ENCODE measurements at places on chromosomes 3 and 15.

DNA sequence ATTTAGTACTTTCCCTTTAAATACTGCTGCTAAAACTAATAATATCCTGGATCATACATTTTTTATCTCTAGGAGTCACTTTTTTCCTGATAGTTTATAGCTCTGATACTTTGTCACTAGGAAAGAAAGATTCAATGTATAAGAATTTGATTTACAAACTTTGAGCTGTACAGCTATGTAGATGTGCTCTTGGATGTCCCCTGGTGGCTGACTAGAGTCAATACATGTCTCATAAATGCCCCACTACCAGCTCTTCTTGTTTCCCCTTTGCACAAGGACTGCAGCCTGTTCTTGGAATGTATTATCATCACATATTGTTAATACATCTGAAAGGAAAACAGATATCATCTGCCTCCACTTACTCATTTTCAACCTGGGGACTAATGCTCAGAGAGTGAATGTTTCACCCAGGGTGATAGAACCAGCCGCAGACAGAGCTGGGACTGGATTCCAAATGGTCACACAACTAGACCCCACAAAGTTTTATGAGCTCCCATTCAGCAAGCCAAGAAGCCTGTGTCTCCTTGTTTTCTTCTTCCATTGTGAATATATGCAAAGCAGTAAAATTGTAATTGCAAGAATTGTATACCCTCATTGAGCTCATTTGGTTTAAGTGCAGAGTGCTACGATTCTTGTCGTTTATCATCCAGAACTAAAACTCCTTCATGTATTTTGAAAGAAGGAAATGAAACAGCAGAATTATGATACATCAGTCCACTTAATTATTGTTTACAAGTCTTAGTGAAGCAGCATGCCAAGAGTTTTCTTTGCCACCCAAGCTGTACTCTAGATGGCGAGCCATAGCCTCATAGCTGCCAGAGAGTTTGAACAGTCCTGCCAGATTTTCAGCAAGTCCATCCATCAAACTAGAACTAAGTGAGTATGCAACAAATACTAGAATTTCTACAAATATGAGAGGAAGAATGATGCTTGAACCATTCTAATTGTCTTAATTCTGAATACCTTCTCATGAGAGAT is 261.6 kb upstream of the LMCD1 start:
- DNase-seq = peak; percentile 66

GRCh38 chr3:189624130-189624529 is 7.1 kb upstream of the TP63 start:
- no peak for DNase-seq

GRCh38 chr15:38398134-38398533 is 55.8 kb upstream of the FAM98B start:
- peak; percentile 100 for DNase-seq

GRCh38 chr3:12854565-12854964 is 13.2 kb upstream of the RPL32 start:
- no peak for DNase-seq

DNA sequence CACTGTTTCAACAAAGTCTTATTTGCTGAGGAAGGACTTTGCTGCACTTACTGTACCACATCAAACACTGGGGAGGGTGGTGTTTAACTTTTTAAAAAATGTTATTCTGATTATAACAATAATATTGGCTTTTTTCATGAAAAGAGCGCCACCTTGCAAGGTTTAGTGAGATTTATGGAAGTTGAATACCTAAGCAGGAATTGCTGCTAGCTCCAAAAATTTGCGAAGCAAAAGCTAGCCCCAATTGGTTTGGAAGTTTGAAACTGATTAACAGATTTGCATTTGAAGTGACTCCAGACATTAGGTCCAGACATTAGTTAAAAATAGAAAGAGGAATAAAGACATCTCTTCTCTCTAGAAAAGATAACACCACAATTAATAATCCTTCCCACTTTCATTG is 6.7 kb downstream of the ZIC1 start:
- no peak for DNase-seq

- no peak for DNase-seq
These were observed 18.9 kb downstream of the ADPGK start for GRCh38 chr15:72764656-72765055.

- no peak for DNase-seq
These were observed 849 bp downstream of the TRAK1 start for GRCh38 chr3:42092006-42092405.

DNA sequence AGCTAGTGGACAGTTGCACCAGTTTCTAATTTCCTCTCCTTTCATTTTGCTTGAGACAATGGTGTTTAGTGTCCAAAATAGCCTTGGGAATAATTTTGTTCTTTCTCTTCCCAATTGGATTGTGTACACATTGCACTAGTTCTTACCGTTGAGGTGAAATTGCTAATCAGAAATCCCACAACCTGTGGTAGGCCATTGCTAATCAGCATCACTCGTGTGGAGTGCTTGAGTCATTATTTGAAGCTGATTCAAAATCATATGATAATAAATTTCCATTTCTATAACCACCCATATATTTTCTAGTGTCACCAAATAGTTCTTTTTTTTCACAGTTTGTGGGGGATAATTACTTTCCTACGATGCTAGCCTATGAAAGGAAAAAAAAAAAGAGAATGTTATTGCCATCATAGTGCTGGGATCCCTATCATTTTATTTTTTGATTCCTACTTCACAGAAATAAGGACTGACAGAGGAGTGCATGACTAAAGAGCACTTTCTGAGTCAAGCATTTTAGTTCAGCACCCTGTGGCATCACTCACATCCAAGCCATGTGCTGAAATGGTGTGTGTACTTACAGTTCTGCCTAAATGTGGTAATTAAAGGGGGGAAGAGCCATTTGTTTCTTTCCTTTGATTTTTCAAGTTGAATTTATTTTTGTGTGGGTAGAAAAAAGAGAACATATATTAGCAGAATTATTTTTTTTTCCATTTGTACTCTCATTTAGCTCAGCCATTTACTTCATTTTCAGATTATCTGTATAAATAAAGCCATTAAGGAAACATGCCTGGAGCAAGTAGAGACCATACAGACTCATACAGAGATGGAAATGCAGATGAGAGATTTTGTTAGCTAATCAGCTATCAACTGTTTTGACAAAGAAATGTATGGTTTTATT is 108.0 kb upstream of the MEIS2 start:
- DNase-seq = no peak

DNA sequence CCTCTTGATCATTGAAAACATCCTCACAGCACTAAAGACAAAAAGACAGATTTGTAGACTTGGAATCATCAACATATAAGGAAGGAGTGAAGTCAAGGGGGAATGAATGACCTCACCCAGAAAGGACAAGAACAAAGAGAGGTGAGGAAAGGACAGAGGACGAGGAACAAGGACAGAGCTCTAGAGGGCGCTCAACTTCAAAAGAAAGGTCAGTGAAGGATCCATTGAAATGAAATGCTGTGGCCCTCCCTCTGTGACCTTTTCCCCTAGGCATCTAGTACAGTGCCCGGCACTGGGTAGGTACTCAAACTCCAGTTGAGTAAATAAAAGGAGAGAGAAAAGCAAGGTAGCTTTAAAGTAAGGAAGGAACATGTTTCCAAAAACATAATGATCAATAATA is 2.6 kb downstream of the ATP8B4 start:
- DNase-seq = peak; percentile 76

DNA sequence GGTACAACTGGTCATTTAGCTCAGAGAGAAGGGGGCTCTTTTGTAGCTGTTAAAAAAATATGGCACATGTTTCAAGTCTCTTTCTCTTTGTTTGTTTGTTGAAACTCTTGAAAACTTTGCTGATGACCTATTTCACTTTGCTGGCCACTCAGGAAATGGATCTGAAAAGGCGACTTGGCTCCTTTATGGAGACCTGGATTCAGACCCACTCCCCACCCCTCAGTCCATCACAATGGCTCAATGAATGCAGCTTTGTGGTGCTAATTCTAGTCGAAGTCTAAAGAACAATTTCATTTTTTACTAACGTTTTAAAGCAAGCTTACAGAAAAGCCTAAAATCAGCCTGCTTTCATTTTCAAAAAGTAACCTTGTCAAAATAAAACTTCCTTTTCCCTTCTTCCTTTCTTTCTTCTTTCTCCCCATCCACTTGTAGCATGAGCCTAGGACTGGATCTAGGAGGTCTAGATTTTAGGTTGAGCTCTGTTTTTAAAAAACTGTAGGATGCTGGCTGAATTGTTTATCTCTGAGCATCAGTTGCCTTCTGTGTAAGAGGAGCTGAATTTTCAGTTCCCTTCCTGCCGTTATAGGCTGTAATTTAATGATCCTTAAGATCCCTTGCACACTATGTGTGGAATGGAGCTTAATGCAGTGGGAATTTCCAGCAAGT is 165.5 kb upstream of the FEZF2 start:
- no peak for DNase-seq

- no peak for DNase-seq
These were observed 48.8 kb downstream of the WWTR1 start for GRCh38 chr3:149608987-149609386.

DNA sequence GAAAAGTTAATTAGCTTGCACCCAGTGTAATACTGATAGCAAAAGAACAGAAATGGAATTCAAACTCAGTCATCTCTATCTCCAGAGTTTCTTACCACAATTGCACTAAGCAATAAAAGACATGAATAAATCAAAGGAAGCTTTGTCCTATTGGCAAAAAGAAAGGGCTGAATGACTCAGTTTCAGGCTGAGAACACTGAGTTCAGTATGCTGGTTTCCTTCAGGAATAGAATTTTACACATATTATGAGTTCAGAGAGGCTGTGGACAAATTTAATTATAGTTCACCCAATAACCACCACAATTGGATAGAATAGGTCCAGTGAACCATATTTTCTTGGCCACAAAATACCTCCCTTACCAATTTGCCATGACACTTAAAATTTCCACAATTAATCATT is 249.7 kb downstream of the KCNMB2 start:
- DNase-seq = peak; percentile 6

GRCh38 chr3:188631291-188632010 is 477.5 kb downstream of the LPP start:
- peak; percentile 90 for DNase-seq

DNA sequence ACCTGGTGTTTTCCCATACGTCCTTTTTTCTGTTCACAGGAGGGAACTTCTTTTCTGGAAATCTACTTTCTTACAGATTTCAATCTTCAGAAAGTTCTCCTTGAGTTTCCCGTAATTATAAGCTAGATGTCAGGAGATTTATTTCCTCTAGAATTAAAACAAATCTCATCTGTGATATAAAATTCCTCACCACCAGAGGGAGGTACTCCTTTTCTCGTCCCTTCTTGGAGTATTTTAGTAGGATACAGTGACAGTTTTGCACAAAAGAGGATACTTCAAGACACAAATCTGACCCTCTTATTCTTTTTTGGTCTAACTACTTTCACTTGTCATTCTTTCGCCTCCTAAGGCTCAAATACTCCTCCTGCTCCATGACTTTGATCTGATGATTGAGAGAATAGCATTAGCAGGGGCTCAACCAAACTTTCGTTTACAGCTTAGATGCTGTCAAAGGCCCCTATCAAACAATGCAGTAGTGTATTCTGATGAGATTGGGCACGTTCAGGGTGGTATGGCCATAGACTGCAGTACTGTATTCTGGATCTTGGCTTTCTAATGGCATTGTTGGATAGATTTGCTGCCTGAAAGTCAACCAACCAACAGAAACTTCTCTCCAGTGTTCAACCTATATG is 38.0 kb downstream of the TMEM41A start:
- DNase-seq = peak; percentile 47

DNA sequence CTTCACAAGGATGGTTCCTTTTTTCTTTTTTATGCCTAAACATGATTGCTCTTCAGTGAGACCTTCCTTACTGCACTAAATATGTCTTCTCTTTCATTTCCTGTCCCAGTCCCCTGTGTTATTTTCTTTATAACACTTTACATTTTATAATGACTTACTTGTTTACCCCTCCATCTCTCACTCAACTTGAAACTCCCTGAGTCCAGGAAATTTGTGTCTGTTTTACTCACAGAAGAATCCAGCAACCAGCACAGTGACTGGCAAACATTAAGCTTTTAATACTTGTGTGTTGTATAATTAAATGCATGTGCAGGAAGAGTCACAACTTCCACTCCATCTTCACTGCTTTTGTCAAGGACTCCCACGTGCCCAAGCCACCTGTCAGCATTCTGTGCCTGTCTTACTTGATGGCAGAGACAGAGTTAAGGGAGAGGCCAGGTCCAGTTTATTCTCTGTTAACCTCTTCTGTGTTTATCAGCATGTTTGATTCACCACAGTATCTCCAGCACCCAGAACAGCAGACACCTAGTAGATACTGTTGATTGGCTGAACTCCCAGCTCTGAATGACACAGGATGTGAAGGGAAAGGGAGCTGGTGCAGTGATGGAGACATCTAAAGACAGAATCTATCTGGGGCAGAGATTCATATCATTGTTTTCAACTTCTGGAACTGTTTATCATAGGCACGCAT is 42.8 kb downstream of the SSR3 start:
- DNase-seq = no peak

DNA sequence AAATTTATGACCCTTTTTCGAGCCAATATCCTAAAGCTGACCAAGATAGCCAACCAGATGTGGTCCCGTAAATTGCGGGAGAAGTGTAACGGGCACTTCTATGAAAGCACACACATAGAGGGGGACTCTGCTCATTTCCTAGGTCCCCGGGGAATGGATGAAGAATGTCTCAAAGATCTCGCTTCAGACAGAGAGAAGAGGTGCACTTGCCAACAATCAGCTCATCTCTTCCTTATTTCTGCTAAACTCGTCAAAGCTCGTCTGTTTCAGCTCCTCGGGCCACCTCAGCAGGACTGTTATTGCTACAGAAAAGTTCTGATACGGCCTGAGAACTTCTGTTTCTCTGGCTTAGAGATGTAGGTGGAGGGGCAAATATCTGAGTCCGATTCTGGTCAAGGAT is 71.8 kb downstream of the TM2D3 start:
- DNase-seq = no peak

- peak; percentile 61 for DNase-seq
These were observed 1.7 kb downstream of the ZMAT3 start for GRCh38 chr3:179069762-179070390.

DNA sequence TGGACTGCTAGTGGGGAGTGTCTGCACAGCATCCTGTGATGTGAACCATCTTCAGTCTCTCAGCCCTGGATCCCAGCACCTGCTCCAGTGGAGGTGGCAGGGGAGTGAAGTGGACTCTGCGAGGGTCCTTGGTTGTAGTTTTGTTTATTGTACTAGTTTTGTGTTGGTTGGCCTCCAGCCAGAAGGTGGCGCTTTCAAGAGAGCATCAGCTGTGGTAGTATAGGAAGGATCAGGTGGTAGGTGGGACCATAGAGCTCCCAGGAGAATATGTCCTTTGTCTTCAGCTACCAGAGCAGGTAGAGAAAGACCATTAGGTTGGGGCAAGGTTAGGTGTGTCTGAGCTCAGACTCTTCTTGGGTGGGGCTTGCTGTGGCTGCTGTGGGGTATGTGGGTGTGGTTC is 20.9 kb downstream of the NEK11 start:
- DNase-seq = no peak
